ENCODE measurements at places on chromosomes 5 and 9. TPM values are rescaled to one million over a fixed set of nuclear protein-coding genes. Genes with fewer than 3 reads are reported as not detected.

IGFBPL1 gene
- not detected for total RNA-seq

SLC6A3 gene
- not detected for total RNA-seq

TEK gene
- not detected for total RNA-seq

ZSWIM6 gene
- 4.4 TPM for total RNA-seq

ATOX1 gene
- 161 TPM for total RNA-seq

LCN1 gene
- not detected for total RNA-seq

CYLC2 gene
- total RNA-seq, result not detected

SLC27A6 gene
- total RNA-seq, result not detected

COL5A1 gene
- 179 TPM for total RNA-seq

IL9 gene
- total RNA-seq, result not detected
